ENCODE measurements at places on chromosomes 1 and 21.

- DNase-seq: no peak
Observed at GRCh38 chr1:175678471-175678870, 64.9 kb downstream of the TNR start.

DNA sequence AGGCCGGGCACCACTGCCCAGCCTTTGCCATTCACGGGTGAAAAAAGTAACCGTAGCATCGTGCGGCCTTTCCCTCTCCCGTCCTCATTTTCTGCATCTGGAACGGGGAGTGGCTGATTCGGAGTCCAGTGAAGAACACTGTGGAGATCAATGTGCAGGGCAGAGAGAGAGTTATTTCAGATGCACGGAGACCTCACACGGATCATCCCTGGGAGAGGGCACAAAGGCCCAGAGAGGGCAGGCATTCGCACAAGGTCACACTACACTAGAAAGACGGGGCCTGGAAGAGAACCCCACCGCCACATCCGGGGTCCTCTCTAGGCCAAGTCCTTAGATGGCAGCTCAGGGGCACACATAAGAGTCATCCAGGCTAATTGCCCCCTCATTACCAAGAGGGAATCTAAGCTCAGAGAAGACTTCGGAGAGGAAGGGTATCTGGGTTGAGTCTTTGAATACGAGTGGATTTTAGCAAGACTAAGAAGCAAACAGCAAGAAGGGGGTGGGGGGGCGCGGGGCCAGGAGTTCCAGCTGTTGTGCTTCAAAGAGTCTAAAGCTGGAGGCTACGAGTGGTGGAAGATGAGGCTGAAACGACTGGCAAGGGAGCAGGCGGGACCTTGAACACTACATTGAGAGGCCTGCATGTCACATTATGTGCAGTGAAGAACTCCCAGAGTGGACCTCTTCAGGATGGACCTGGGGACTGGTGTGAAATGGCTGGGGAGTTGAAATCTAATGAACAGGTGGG, 857 bp downstream of the GPX7 start:
- no peak for DNase-seq

GRCh38 chr1:104028416-104029035, 278.8 kb downstream of the AMY1C start:
- DNase-seq: no peak

DNA sequence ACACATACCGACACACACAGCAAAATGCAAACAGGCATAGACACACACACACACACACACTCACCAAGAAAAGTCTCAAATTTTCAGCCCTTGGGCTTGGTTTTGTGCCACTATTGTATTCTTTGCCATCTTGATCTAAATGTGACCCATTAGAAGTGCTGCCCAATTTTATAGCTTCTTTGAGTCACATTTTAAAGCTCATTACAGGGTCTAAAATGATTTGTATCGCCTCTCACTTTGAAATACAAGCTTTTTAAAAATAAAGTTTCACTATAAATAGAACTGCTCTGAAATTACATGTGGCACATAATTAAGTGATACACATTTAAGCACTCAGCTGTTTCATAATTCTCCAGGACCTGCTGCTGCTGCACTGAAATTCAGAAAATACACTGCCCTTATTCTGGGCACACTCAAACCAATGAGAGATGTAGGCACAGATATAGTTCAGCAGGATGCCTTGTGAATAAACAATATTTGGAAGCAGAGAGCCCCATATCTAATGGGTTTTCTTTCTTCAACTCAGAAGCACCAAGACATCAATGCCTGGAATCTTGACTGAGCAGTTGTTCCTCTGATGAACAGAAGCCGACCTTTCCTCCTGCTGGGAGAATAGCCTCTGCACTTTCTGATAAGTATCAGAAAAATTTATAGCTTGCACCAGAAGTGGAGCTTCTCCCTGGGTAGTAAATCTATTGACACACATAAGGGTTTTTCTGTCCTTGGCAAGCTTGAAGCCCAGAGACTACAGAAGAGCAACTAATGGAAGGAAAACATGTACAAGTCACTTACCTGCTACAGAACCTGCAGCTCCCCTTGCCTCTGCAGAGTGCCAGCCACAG, 37.0 kb upstream of the PLPPR4 start:
- DNase-seq: no peak

DNA sequence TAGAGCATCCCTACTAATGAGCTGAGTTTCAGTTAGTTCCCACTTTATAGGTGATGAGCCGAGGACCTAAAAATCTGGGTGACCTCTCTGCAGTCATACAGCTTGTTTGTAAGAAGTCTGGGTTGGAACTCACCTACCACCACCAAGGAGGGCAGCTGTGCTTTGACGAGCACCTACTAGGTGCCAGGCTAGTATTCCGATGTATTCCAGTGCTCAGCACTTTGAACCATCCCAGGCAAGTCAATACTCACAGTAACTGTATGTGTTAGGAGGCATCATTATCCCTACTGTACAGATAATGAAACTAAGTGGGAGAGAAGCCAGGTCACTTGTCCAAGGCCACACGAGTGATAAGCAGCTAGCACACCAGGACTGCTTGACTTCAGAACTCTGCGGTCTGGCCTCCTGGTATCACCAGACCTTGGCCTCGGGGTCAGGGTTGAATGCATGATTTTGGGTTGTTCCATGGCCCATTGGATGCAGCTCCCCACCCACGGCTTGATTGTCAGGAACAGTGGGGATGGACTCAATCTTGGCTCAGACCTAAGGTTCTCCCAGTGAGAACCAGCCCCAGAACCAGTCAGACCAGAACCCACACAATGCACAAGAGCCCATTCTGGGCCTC, 20.7 kb downstream of the ECE1 start:
- DNase-seq: no peak

GRCh38 chr1:165829888-165830287, 2.5 kb downstream of the UCK2 start:
- DNase-seq: no peak

DNA sequence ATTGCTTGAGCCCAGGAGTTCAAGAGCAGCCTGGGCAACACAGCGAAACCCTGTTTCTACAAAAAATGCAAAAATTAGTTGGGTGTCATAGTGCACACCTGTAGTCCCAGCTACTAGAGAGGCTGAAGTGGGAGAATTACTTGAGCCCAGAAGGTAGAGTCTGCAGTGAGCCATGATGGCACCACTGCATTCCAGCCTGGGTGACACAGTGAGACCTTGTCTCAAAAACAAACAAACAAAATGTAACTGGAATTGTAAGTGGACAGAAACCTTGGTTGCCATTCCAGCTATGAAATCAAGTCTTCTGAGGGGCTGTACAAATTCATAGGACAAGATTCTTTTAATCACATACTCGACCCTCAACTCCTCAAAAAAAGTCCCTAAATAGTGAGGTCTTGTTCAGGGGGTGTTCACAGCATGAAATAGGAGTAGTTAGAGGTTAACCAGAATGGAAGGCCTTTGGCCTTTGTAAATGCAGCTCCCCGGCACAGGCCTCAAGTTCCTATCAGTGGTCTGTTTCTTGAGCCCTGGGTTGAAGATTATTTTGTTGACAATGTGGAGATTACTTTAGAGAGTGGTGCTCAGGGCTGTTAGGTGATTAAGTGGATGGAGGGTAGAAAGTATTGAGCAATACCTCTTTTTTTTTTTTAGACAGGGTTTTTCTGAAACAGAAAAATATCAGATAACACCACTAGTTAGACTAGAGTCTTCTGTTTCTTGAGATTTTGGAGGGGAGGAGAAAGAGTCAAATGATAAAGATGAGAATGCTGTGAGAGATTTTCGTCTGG, 138.7 kb upstream of the ZNF648 start:
- DNase-seq: no peak
